ENCODE measurements at places on chromosomes 1 and 21.
A peak's percentile ranks its signal among the peaks of the same experiment; 100 is the strongest.

- DNase-seq, result no peak
Measured at GRCh38 chr1:65459397-65459768, 38.9 kb downstream of the LEPR start.

- DNase-seq, result no peak
Measured at GRCh38 chr1:29633771-29634170, 397.4 kb downstream of the PTPRU start.

DNA sequence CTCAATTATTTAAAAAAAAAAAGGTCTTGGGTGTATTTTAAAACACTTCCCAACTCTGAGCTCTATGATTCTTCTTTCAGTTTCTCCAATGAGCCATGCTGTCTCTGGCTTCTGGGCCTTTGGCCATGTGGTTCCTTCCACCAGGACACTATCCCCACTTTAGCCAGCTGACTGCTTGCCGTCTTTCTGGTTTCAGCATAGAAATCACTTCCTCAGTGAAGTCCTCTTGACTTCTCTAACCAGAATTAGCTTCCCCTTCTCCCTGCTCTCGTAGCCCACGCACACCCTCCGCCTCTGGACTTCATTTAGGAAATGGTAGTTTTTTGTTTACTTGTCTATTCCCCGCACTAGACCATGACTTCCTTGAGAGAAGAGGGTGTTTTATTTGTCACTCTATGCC is 1.1 kb upstream of the DIO1 start:
- DNase-seq, result peak; percentile 13

DNA sequence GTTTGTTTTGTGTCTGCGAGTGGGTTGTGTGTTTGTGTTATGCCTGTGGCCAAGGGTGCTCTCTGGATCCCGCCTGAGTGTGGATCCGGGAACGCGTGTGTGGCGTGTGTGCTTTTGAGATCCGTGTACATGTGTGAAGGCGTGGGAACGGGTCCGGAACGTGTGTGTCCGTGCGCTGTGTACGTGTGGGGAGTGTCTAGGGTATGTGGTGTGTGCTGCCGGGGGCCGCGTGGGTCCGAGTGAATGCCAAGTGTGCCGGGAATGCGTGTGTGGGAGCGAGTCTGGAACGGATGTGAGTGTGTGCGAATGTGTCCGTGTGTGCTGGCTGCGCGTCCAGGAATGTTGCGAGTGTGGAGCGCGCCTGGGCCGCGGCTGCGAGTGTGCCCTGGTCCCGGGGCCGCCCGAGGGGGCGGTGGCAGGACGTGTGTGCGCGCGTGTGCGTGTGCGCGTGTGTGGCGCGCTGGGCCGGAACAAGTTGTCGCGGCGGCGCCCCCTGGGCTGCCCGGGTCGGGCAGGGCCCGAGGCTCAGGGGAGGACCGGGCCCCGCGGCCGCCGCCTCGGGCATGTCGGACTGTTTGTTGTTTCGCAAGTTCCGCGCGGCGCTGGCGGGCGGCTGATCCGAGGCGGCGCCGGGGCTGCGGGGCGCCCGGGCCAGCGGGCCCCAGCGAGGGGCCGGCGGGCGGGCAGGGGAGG is 953 bp downstream of the PTPRU start:
- no peak for DNase-seq

DNA sequence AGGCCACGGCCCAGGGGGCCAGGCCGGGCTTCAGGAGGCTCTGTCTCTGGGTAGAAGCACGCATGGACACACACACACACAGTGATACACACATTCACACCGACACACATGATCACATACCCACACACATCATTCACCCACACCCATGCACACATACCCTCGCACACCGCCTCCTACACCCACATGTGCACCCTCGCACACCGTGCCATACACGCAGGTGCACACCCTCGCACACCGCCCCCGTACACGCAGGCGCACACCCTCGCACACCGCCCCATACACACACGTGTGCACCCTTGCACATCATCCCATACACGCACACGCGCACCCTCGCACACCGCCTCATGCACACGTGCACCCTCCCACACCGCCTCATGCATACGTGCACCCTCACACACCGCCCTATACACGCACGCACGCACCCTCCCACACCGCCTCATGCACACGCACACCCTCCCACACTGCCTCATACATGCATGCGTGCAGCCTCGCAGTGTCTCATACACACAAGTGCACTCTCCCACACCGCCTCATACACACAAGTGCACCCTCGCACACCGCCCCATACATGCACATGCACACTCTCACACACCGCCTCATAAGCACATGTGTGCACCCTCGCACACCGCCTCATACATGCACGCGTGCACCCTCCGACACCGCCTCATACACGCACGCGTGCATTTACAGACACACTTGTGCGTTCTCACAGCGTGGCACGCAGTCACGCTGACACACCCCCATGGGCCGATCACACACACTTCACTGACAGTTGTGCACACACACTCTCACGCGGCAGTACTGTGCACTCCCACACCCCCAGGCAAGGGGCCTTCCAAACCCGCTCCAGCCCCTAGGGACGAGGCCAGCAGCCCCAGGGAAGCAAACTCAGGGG is 128.1 kb downstream of the SIK1 start:
- DNase-seq, result no peak

GRCh38 chr1:179798864-179799516 is 55.9 kb downstream of the FAM163A start:
- DNase-seq, result no peak

DNA sequence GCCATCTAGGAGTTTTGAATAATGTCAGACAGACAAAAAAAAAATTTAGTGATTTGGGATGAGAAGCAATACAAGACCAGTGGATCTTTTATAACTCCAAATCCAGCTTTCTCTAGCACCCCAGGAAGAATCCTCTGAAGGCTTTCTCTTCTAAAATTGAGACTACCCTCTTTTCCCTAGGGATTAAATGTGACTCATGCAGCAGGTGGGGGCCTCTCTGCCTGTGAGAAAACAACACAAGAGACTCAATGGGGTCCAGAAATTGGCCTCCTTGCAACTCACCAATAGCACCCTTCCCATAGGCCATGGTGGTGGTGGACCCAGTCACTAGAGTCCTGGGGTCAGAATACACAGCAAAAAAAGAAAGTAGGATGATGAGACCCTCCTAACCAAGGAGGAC is 120.3 kb upstream of the ATP1A1 start:
- DNase-seq, result no peak

- peak; percentile 8 for DNase-seq
Measured at GRCh38 chr1:174262349-174263241, 103.3 kb downstream of the RABGAP1L start.

GRCh38 chr1:237702161-237702560 is 188.6 kb downstream of the ZP4 start:
- no peak for DNase-seq

DNA sequence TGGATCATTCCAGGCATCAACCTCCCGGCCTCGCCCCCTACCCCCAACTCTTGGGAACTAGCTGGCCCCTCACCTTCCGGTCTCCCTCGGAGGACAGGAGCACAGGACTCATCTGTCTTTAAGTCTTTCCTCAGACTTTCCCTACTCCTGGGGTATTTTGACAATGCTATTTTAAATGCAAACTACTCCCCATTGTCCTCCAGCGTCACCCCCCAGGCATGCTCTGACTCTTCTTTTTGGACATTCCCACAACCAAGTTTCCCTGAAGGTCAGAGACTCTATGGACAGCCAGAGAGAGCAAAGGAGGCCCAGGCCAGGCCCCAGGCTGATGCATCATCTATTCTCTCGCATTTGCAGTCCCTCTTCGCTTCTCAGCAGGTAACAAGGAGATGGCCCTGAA is 424.3 kb downstream of the PCP4 start:
- no peak for DNase-seq

- DNase-seq, result no peak
Measured at GRCh38 chr1:218182455-218182854, 102.6 kb upstream of the RRP15 start.

GRCh38 chr1:10768552-10768951 is 27.9 kb downstream of the CASZ1 start:
- DNase-seq, result no peak

DNA sequence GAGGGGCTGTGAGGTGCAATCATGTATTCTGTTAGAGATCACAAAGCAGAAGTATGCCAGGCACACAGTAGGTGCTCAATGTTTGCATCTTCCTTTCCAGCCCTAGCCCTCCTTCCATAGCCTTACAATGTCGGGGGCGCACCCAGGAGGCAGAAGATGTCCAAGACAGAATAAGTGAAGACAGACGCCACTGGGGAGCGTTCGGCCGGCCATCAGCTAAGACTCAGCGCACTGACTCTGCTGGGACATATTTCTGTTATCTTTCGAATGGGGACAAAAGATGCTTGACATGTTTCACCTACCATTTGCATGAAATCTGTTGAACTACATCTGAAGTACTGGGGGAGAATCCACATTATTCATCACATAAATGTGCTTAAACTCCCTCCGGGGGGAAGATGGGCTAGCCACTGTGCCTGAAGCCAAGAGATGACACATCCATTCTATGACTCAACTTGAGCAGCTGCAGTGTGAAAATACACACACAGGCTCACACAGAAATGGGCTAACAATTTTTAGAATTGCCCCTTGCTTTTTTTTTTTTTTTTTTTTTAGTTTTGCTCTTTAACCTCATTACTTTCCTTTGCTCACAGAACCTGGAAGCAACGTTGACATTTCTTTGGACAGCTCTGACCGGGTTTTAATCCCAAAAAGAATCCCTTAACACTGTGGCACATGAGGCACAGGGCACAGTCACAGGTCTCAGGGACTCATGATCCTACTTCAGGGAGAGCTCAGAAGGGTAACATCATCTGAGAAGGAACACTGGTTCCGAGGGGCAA is 7.9 kb downstream of the TIAM1 start:
- DNase-seq, result no peak

GRCh38 chr1:225480825-225481434 is 53.1 kb upstream of the LBR start:
- no peak for DNase-seq

- no peak for DNase-seq
Measured at GRCh38 chr1:117495068-117495467, 110.8 kb upstream of the TENT5C start.

GRCh38 chr21:43367859-43368258 is 59.1 kb downstream of the SIK1 start:
- no peak for DNase-seq

DNA sequence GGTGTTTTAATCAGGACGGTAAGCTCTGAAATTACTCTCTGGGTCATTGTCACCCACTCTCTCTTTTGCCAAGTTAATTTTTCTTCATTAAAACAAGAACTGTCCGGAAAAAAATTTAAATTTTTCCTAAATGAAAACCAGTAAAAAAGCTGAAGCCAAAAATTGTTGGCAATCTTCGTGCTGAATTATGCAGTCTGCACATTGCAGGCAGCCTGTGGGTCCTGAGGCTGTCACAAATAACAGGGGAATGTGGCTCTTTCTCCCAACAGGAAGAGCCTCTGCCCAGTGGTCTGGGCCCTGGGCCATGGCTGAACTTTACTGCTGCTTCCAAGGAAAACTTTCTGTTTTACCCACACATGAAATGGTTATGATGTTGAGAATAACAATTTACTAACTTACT is 153.9 kb upstream of the SPAG17 start:
- no peak for DNase-seq

- peak; percentile 26 for DNase-seq
Measured at GRCh38 chr1:116498789-116499628, 71.8 kb downstream of the CD58 start.

DNA sequence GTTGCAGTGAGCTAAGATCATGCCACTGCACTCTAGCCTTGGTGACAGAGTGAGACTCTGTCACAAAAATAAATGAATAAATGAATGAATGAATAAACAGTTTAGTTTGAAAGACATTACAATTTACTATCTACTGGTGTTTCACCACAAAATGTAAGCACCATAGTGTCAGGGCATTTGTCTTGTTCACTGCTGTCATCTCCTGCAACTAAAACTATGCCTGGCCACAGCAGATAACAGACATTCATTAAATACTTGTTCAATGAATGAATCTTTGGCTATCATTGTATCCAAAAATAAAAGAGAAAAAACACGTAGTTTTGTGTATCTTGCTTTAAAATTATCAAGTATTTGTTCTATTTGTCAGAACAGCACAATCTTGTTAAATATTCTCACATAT is 32.5 kb downstream of the SASS6 start:
- no peak for DNase-seq

GRCh38 chr1:200640963-200641401 is 20.4 kb upstream of the KIF14 start:
- DNase-seq, result no peak

DNA sequence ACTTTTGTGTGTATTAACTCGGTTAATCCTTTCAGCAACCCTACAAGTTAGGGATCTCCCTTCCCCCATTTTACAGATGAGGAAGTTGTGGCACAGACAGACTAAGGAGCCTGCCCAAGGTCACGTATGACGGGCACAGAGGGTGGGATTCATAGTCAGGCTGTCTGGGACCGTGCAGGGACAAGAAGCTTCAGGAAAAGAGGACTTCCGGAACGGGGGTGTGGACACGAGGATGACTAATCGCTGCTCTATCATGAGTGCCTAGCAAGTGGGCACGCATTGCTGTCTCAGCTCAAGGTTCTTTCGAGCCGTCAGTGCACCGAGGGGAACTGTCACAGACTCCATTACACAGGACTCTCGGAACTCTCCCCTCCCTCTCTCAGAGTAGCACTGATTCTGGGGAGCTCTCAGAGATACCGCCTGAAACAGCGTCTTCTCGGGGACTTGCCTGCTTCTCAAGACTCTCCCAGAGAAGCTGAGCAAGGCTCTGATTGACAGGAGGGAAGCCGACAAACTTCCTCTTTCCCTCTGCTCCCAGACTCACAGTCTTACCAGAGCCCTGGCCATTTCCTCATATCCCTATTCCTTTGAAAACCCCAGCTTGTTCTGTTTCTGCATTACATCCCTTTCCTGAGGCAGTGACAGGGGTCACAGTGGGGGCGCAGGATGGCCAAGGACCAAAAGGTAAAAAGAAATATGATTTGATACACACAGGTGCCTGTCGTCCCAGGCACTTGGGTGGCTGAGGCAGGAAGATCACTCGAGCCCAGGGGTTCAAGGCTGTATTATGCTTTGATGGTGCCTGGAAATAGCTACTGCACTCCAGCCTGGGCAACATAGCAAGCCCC is 14.4 kb downstream of the FHAD1 start:
- DNase-seq, result peak; percentile 49

- DNase-seq, result no peak
Measured at GRCh38 chr1:245921417-245921816, 585.7 kb downstream of the SMYD3 start.

- no peak for DNase-seq
Measured at GRCh38 chr1:246897302-246897701, 34.4 kb downstream of the AHCTF1 start.

GRCh38 chr1:151058692-151059091 is 730 bp downstream of the CDC42SE1 start:
- no peak for DNase-seq
